Activated CD4-positive, alpha-beta T cell treated with anti-CD3 and anti-CD28 coated beads, Interleukin-2, amount 10 ng/mL, durations not matched to agents 24 days and 14 days (primary cell): ENCODE measurements at places on chromosomes 3 and 15.

- DNase-seq = peak; percentile 82
Measured at GRCh38 chr15:31357148-31357547, 30.5 kb downstream of the KLF13 start.

- DNase-seq = no peak
Measured at GRCh38 chr3:184937611-184938010, 125.6 kb downstream of the VPS8 start.

- DNase-seq = no peak
Measured at GRCh38 chr3:78178740-78179363, 1139.0 kb downstream of the ROBO2 start.

DNA sequence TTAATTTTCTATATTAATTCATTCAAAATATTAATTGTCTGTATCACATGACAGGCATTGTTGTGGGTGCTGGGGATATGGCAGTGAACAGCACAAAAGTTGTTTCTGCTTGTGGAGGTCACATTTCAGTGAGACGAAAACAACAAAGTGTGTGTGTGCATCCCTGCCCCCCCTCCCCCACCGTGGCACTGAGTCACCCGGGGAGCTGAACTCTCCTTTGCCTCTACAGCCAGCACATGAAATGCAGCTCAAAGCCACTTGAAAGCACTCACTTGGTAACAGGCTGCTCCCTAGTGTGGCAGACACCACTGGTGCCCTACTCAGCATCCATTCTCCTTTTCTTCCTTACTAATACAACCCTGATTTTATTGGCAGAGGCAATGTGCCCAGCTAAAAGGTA lies 16.9 kb upstream of the SCAMP5 start:
- DNase-seq = no peak

DNA sequence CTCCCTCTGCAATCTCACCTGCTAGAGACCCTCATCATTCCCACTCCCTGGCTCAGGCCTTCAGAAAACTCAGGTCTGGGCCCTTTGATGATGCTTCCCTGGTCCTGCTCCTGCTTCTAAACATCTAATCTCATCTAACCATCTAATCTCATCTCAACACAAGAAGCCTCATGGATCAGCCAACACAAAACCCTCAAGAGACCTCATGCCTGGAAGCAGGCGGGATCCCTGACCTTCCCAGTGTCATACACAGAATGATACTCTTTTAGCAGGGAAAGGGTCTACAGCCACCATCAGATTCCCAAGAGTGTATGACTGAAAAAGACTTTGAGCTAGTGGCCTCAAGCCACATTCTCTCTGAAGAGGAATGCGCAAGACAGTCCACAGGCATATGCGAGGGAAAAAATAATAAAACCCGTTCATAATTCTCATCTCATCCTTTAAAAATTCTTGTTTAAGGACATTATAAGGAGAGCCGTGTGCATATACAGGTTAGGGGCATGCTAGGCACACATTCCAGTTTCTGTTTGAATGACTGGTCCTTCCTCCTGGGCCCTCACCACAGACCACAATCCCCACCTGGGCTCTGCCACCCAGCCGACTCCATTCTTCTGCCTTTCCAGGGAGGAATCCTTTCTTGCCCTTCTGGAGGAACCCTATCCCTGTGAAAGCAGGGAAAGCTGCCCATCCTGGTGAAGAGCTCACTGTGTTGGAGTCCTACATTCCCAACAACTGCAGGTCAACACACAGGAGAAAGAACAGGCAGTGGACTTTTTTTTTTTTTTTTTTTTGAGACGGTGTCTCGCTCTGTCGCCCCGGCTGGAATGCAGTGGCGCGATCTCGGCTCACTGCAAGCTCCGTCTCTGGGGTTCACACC lies 2.2 kb downstream of the ZXDC start:
- no peak for DNase-seq

- DNase-seq = peak; percentile 56
Measured at GRCh38 chr3:114706591-114707232, 412.9 kb downstream of the TIGIT start.

DNA sequence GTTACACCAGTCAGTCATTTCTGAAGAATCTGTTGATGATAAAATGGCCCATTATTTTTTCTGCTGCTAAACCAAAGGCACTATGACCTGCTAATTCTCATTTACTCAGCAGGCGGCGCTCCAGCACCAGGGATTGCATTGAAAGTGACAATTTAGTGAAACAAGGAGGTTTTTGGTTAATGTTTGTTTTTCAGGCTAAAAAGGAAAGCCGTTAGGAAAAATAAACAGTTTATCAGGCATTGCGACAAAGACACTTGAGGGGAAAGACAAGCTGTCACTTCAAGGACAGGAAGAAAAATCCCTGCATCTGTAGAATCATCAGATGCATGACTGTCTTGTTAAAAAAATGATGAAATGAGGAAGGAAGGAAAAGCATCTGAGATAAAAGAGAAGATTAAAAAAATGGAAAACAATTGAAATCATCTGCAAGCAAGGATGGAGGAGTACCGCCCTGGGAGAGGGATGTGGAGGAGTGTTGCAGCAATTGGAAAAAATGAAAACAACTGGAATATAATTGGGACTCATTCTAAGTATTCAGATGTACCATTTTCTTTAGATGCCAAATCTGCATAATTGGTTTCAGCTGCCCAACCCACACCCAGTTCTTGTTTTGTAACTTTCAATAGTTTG lies 54.0 kb downstream of the NR1D2 start:
- peak; percentile 88 for DNase-seq

DNA sequence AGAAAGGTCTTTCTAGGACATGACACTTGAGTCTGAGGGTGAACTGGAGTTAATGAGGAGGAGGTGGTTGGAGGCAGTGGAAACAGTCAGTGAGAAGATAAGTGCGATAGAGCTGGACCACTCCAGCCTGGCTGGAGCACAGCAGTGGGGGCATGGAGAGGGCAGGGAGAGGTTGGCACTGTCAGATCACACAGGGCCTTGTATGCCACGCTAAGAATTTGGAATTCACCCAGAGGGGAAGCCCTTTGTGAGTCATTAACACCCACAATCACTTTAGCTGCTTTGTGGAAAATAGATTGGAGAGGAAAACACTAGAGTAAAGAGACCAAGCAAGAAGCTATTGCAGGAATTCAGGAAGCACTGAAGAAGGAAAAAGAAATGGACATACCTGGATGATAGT lies 83.3 kb downstream of the ZNF621 start:
- DNase-seq = no peak

- no peak for DNase-seq
Measured at GRCh38 chr15:33649217-33649933, 318.9 kb upstream of the CHRM5 start.

DNA sequence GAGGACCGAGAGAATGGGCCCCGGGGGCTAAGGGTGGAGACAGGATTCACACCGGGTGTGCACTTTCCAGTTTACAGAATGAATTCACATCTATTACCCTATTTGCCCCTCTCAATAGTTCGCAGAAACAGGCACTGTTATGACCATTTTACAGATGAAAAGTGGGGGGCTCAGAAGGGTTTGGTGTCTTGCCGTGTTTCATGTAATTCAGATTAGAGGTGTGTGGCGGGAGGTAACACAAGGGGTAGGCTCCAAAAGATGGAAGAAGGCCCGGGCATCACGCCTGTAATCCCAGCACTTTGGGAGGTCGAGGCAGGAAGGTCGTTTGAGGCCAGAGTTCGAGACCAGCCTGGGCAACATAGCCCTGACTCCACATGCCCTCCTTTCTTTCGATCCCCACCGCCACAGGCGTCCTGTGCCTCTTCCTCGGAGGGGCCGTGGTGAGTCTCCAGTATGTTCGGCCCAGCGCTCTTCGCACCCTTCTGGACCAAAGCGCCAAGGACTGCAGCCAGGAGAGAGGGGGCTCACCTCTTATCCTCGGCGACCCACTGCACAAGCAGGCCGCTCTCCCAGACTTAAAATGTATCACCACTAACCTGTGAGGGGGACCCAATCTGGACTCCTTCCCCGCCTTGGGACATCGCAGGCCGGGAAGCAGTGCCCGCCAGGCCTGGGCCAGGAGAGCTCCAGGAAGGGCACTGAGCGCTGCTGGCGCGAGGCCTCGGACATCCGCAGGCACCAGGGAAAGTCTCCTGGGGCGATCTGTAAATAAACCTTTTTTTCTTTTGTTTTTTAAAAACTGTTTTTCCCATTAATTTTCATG lies 3.4 kb downstream of the DUOXA2 start:
- DNase-seq = no peak

- DNase-seq = peak; percentile 54
Measured at GRCh38 chr3:69008980-69009379, 4.5 kb downstream of the EOGT start.

GRCh38 chr15:77143616-77144015 lies 72.7 kb upstream of the TSPAN3 start:
- DNase-seq = no peak

DNA sequence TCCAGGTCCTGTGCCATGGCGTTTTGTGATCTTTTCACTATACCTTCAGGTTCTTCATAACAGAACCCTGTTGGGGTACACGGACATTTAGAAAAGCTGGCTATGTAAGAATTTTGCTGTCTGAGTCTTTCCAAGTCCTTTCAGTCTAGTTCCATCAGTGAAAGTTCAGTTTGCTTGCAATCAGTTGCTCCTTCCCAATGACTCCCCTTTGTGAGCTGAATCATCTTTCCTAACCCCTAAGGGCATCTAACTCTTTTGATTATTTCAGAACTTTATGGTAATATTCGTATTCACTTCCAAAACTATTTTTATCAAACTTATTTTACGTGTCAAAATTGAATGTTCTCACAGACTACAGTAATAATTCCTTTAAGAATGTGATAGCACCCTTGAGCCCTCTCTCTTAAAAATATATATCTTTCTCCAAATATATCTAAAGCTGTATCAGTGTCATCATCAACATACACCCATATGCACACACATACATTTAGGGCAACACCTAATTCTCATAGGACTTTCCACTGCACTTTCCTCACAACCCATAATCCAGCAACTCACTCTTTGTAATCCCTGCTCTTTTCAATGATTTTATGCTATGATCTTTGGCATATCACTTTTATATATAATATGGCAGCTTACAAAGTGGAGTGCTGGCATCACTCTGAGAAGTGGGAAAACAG lies 263.7 kb downstream of the GBE1 start:
- no peak for DNase-seq

DNA sequence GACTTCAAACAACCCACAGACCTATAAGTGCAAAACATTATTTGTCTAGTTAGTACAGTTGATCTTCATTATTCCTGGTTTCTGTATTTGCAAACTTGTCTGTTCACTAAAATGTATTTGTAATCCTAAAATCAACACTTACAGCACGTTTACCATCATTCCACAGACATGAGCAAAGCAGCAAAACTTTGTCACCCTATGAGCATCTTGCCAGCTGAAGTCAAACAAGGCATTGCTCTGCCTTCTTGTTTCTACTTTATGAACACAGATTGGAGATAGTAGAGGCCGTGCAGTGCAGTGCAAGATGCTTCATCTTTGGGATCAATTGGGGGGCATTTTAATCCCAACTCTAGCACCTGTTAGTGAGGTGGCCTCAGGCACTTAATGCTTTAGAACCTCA lies 202.1 kb downstream of the NLGN1 start:
- no peak for DNase-seq

- no peak for DNase-seq
Measured at GRCh38 chr3:37198547-37198946, 24.2 kb upstream of the LRRFIP2 start.

DNA sequence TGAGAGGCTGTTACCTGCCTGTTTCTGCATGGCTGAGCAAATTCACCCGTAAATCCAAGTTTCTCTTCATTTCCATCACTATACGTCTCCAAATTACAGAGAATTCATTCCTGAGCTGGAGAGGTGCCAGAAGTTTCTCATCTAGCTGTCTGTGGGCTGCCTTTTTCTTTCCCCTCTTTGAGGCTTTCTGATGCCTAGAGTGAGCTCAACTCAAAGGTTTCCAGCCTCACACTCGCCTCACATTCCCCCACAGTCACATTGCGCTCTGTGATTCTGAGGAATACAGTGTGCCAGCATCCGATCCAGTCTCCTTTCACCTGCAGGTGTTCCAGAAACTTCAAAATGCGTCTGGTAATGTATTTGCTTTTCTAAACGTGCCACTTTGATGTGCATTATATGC lies 267.2 kb downstream of the MFSD1 start:
- no peak for DNase-seq

DNA sequence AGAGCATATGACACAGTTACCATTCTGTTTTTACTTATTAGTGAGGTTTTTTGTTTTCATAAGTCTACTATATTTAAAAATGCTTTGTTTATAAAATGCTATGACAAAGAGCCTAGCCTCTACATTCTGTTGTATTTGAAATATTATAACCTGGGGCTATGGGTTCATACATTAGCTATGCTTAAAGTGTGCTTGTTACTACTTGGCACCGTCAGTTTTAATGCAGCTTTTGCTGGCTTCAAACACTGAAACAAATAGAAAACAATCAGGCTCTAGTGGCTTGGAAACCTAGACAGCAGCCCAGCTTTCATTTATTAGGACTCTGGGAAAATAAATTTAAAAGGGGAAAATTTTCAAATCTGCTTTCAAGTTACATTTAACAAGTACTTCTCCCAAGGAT lies 635.9 kb downstream of the CADM2 start:
- DNase-seq = no peak

- no peak for DNase-seq
Measured at GRCh38 chr15:60821462-60822061, 342.6 kb upstream of the ICE2 start.

DNA sequence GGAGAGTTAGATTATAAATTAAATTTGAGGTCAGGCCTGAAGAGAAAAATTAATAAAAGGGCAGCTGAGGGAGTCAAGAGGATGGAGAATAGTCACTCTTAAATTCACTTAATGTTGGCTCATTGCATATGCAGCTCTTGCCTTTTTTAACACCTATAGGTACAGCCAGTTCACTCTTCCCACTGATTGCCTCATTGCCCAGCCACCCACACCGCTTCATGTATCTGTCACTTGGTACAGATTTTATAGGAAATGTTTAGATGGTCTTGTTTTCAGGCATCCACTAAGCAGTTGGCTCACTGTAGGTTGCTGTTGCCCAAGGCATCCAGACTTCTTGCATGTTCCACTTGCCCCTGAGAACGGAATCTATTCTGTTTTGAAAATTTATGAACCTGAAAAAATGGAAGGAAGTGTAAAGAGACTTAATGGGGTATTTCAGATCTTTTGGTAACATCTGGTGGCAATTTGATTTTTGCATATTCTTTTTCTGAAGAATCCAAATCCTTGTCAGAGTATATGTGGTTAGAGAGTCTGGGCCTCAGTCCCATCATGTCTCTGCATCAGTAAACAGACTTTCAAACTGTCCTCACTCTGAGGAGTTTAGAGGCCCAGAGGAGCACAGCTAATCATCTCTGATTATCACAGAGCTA lies 151.9 kb downstream of the RBPMS2 start:
- peak; percentile 61 for DNase-seq

- no peak for DNase-seq
Measured at GRCh38 chr15:56831467-56832005, 86.9 kb upstream of the TCF12 start.

GRCh38 chr3:32453346-32453745 lies 49.3 kb downstream of the CMTM6 start:
- DNase-seq = no peak

GRCh38 chr3:13557926-13558325 lies 9.0 kb downstream of the FBLN2 start:
- DNase-seq = no peak

DNA sequence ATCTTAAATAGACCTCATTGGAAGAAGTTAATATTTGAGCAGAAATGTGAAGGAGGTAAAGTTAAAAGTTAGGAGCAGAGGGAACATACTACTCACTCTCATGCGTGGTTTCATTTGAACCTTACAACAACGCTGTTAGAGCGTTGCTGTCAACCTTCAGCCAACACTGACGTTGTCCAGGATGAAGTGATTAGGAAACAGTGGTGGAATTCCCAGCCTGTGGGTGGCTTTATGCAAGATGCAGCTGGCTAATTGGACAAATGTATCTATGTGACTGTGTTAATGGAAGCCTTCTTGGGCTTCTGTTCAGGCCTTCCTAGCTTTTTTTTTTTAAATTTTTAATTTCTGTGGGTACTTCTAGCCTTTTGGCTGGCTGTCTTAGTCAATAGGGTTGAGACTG lies 40.5 kb downstream of the PTPRG start:
- DNase-seq = no peak
